ENCODE measurements at places on chromosomes 3 and 15.

DNA sequence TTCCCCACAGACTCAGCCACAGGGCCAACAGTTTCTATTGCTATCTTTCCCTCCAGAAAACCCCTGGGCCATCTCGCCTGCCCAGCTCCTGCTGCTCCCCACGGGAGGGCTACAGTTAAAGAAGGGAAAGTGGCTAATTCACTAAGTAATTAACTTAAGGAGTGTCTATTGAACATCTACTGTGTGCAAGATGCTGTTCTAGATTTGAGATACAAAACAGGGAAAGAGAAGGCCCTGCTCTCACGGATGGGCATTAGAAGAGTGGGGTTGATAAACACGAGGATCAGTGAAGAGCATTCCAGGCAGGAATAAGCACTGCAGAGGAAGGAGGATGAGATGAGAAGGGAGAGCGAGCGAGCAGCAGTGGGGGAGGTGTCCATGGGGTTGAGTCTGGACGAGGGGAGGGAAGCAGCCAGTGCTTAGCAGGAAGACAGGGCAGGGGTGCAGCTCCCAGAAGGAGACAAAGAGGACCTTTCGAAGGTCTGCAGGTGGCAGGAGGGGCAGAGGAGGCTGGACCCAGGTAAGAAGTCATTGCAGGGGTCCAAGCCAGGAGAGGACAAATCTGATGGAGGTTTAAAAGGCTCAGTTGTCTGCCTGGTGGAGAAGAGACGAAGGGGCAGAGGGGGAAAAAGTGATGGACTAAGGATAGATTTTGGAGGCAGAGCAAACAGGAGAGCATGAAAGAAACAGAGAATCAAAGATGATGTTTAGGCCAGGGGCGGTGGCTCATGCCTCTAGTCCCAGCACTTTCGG is 64.7 kb downstream of the KLF15 start:
- no peak for DNase-seq

DNA sequence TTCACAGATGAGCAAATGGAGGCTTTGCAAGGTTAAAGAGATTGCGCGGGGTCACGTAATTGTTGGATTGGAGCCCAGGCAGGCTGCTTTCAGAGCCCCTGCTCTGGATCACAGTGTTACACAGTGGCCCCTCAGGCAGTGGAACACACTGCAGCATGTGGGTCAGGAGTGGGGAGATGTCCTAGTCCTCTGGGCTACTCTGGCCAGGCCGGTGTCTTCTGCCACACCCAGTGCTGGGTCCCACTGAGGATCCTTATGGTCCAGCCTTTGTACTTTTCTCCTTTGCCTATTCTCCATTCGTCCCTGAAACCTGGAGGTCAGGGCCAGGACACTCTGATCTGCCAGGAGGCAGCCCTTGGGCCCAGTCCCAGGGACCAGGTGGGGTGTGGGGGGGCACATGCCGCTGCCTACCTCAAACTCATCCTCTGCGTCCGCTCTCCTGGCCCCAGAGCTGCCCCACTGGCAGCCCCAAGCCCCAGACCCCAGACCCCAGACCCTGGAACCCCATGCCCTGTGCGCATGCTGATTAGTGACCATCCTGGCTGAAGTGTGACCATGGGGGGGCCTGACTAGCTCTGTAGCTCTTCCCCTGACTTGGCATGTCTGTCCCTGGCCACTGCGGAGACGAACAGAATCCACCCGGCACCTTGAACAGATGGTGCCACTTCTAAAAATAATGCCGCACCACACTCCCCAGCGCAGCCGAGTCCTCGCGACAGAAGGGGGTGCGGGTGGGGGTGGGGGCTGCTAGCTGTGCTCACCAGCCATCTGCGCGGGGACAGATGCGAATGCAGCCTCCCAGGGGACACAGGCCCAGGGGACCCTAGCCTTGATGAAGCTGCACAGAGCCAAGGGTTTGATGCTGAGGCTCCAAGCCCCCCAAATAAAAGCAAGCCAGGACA is 41.6 kb downstream of the ATP2B2 start:
- DNase-seq, result no peak

DNA sequence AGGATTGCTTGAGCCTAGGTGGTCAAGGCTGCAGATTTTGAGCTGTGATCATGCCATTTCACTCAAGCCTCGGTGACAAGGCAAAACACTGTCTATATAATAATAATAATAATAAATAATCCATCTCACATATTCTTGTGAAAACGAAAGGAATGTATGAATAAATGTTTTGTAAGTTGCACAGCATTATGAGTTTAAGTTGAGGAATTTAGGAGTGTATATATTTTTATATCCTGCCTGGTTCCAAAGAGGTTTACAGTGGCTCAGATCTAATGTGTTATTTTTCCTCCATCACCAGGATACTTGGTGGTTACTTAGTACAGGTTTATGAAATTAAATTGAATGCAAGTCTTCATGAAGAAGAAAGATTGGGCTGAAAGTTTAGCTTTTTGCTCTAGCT is 77.2 kb downstream of the ATG7 start:
- DNase-seq, result no peak

DNA sequence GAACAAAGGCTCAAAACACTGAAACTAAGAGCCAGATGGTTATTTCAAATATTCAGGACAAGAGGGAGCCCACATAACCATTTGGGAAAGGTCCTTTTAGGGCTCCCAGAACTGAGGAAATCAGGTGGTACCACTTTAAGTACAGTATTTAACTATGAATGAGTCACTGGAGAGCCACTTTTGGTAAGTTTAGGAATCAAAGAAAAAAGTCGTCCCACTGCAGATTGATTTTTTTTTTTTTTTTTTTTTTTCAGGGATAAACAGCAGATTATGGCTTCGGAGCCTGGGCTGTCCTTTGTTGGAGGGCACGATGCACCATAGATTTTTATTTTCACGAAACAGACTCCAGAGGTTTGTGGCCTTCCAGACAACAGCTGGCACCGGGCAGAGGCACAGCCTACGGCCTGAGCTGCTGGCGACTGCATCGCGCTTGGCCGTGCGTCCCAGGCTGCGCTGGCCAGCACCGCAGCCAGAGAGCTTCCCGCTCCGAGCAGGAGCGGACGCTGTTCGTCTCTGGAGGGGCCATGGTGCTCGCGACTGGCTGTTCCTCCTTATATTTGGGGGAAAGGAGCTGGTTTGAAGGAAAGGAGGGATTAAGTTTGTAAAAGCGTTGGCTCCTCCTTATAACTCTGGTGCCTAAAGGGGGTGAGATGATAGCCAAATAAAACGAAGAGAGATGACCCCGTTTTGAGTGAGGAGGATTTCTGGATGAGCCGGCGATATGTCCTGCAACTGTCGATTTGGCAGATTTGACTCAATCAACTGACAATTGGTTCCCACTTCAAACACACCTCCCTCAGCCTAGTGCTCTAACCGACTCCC is 152.9 kb upstream of the GOLIM4 start:
- no peak for DNase-seq

DNA sequence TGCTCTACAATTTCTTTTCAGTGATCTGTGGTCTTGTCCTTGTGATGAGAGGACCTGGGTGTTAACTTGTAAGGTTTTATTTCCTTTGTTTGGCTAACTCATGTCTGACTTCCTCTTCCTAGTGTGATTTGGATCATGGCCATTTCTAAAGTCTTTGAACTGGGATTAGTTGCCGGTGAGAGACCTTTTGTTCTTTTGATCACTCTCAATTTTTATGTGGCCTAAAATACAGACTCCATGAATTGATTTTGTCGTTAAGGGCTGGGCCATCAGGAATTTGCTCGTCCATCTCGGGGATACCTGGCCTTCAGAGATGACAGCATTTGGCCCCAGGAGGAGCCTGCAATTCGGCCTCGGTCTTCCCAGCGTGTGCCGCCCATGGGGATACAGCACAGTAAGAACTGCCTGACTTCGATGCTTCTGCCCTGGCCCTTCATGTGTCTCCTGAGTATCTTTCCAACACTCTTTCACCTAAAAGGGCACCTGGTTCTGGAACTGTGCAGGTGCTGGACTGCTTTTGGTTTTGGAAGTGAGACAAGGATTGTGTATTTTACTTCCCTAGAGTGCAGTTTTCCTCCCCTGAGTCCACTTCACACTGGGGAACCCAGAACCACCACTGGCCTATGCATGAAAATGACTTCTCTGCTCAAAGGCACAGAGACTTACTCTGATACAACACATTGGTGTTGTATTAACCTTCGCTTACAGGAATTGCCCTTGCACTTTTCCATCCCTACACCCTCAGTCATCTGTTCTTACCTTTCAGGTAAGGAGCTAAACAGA is 13.1 kb upstream of the LRRC2 start:
- no peak for DNase-seq

- DNase-seq, result no peak
Observed at GRCh38 chr15:61764981-61765380, 295.3 kb downstream of the VPS13C start.

DNA sequence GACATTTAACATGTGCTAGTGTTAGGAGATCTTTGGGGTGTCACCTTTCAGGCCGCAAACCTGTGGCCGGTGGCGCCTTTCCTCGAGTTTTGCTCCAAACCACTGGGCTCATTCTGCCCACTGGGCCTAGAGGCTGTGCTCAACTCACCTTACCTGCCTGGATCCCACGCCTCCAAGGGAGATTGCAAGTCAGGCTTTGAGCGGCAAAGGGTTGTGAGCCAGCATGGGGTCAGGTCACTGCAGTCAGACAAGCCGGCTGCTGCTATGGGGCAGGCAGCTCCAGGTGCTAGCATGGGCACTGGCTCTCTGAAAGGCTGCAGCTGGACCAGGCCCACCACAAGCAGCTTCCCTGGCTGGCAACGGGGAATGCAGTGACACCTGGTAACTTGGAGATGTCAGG is 265.5 kb downstream of the ZBBX start:
- DNase-seq, result no peak

GRCh38 chr3:154137036-154137435 is 15.8 kb downstream of the ARHGEF26 start:
- no peak for DNase-seq

GRCh38 chr3:20056725-20057611 is 16.7 kb downstream of the KAT2B start:
- DNase-seq, result no peak

DNA sequence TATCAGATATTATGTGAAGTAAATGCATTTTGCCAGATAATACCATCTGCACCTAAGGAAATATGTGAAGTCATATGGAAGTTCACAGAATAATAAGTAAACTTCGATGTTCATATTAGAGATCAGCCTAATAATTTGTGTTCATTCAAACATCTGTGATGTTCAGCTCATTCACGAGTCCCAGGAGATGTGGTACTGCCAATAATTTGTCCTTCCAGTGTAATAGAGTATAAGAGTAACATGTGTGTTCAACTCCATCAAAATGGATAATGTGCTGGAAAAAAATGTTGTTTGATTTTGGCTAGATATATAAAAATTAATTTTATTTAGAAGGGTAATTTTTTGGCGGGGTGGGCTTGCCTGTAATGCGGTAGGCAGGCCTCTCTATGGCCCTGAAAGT is 75.4 kb upstream of the ARL6 start:
- no peak for DNase-seq

- DNase-seq, result no peak
Observed at GRCh38 chr15:80635953-80636352, 59.2 kb upstream of the ABHD17C start.

GRCh38 chr3:14224895-14225294 is 46.3 kb downstream of the LSM3 start:
- no peak for DNase-seq

DNA sequence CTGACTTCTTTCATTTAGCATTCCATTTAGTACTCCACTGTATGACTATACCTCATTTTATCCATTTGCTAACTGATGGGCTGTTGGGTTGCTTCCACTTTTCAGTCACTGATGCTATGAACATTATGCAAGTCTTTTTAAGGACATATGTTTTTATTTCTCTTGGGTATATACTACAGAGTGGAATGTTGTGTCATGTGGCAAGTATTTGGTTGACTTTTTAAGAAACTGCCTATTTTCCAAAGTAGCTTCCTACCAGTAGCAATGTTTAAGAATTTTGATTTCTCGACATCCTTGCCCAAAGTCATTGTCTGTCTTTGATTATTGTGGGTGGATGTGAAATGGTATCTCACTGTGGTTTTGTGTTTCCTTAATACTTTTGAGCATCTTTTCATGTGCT is 110.1 kb upstream of the TPM1 start:
- peak; percentile 94 for DNase-seq

DNA sequence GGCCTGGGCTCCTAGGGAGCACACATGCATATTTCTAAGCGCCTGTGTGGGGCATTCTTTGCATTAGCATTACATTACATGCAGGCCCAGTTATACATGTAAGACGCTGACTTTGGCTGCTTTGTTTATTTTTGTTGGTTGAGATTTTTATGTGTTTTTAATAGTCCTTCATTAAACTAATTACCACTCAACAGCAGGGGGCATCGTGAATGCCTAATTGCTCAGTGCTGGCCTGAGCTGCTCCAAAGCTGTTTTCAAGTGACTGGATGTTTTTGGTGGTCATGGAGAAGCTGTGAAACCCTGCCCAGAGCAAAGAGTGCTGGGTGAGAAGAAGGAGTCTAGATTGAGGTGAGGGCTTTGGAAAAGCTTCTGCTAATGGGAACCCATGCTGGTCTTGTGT is 41.5 kb downstream of the GPD1L start:
- DNase-seq, result no peak

- DNase-seq, result no peak
Observed at GRCh38 chr15:86610038-86610437, 530.4 kb downstream of the AGBL1 start.
